ENCODE measurements at places on chromosomes 4 and X.
A peak's percentile ranks its signal among the peaks of the same experiment; 100 is the strongest.

GRCh38 chr4:134160211-134160610 lies 41.4 kb downstream of the PABPC4L start:
- no peak for DNase-seq

- no peak for DNase-seq
Measured at GRCh38 chr4:153533387-153533786, 67.2 kb downstream of the TMEM131L start.

DNA sequence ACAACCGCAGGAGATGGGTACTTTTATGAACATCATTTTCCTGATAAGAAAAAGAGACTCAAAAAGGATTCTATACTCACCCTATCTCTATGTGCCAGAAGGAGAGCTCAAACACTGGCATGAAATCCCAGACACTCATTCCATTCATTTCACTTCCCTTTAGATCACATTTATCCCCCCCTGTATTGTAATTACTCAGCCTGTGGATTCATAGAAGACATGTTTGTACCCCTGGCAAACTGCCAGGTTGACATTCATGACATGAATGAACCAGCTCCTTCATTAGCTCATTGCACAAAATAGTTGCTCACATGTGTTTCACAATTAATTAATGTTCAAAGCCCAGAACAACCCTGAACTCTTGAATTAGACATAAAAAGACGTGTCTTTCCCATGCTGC lies 4.9 kb downstream of the SMR3A start:
- peak; percentile 1 for DNase-seq

- no peak for DNase-seq
Measured at GRCh38 chrX:53681661-53682060, 4.9 kb downstream of the HUWE1 start.
